ENCODE measurements at places on chromosomes 6 and 20. TPM values are rescaled to one million over a fixed set of nuclear protein-coding genes. Genes with fewer than 3 reads are reported as not detected.

LRP11 gene
- total RNA-seq, result 34.5 TPM

CST5 gene
- total RNA-seq, result not detected

SH3BGRL2 gene
- 0.32 TPM for total RNA-seq

B3GAT2 gene
- 0.06 TPM for total RNA-seq

RRBP1 gene
- total RNA-seq, result 118 TPM

GATA5 gene
- 0.45 TPM for total RNA-seq

FOXC1 gene
- total RNA-seq, result 6.8 TPM

DCDC2 gene
- 3.7 TPM for total RNA-seq

SAMD10 gene
- total RNA-seq, result not detected

ELOVL4 gene
- total RNA-seq, result 1.5 TPM

HSPA1L gene
- 2.0 TPM for total RNA-seq

MYL9 gene
- total RNA-seq, result 14.8 TPM

EDN3 gene
- 3.0 TPM for total RNA-seq

MUC22 gene
- 0.03 TPM for total RNA-seq

WDR27 gene
- total RNA-seq, result 10.7 TPM

COL20A1 gene
- total RNA-seq, result 0.71 TPM

COL11A2 gene
- 0.93 TPM for total RNA-seq

ZC2HC1B gene
- not detected for total RNA-seq

CCM2L gene
- 0.68 TPM for total RNA-seq

TAAR6 gene
- total RNA-seq, result not detected

SLC22A7 gene
- total RNA-seq, result not detected

UNC5CL gene
- 0.76 TPM for total RNA-seq

WFDC10B gene
- not detected for total RNA-seq

UST gene
- 4.5 TPM for total RNA-seq

WFDC5 gene
- total RNA-seq, result not detected

MAS1 gene
- total RNA-seq, result not detected

NOX3 gene
- not detected for total RNA-seq

C6orf15 gene
- 0.09 TPM for total RNA-seq

HLA-DMB gene
- total RNA-seq, result 1.7 TPM

APCDD1L gene
- 0.05 TPM for total RNA-seq

ATF6B gene
- 31.9 TPM for total RNA-seq

CST7 gene
- not detected for total RNA-seq

TAB2 gene
- total RNA-seq, result 27.5 TPM

MYLK2 gene
- 0.65 TPM for total RNA-seq

E2F1 gene
- 22.3 TPM for total RNA-seq

MOXD1 gene
- 2.7 TPM for total RNA-seq

MYLK4 gene
- total RNA-seq, result 0.10 TPM

COL19A1 gene
- not detected for total RNA-seq

HTR1B gene
- total RNA-seq, result 0.18 TPM

OTOR gene
- not detected for total RNA-seq

RNF146 gene
- 10.2 TPM for total RNA-seq

NNAT gene
- not detected for total RNA-seq

ARG1 gene
- total RNA-seq, result not detected

GID8 gene
- 23.9 TPM for total RNA-seq

RPS6KA2 gene
- 0.16 TPM for total RNA-seq

AAR2 gene
- 42.9 TPM for total RNA-seq

PEX3 gene
- 12.5 TPM for total RNA-seq

GPSM3 gene
- 0.47 TPM for total RNA-seq

RBCK1 gene
- 138 TPM for total RNA-seq

HRH3 gene
- total RNA-seq, result not detected

TPMT gene
- 6.0 TPM for total RNA-seq

COL9A1 gene
- total RNA-seq, result not detected

FAM217A gene
- not detected for total RNA-seq

PTCRA gene
- not detected for total RNA-seq

RIMS4 gene
- total RNA-seq, result 1.7 TPM

Data from A549 treated with Hydrocortisone at 1 μM for 4 hours (cell line).